CD14-positive monocyte (primary cell): ENCODE measurements at places on chromosomes 12 and 14.

DNA sequence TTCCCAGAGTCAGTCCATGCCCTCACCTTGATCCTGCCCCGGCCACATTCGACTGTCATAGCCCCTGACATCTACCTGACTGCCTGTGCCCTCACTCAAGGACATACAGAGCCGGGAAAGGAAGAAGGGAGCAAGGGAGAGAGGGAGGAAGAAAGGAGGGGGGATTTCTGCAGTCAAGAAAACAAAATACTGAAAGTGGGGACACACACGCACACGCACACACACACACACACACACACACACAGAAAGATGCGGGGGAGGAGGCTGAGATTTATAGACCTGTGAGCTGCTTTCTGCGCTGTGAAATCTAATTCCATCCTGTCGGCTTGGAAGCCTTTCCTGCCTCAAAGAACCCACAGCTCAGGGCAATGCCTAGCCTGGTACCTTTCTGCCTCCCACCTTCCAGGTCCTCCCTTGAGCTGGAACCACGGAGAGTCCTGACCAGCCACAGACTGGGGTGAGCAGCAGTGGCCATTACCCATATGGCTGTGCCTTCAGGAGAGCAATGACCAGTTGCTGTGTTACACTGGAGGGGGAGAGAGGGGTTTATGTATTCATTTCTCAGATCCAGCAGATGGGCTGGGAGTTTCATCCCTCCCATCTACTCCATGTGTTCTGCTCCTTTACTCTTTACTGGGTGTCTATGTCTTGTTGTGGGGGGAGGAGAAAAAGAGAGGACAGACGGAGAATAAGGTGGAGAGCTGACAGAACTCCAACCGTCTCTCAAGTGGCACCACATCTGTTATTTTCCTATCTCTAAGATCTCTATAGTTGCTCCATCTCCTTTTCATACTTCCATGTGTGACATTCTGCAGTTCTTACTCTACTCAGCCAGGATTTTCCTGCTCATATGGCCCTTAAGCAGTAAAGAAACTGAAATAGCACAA, 12.9 kb downstream of the C14orf93 start:
- H3K27me3 ChIP-seq = no peaks in the 10 kb centered on the region
- no peaks in the 10 kb centered on the region for H3K4me1 ChIP-seq
- DNase-seq = no peak
- H3K27ac ChIP-seq = no peak overlapping the region
- H3K36me3 ChIP-seq = peaks cover 24% of the 10 kb centered on the region

DNA sequence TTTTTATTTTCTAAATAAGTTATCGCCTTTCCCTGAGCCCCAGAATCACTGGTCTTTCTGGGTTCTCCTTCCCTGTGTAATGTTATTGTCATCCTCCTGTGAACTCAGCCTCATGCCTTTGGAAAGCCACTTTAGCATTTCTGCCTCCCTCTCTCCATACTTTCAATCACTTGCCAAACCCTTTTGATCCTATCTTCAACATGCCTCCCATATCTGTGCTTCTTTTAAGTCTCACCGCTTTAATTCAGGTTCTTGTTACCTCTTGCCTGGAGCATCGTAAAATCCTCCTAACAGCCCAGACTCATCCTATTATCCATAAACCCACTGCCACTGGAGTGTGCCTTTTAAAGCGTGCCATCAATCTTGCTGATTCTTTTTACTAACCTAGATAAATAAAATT, 321.8 kb downstream of the BMP4 start:
- no peaks in the 10 kb centered on the region for H3K27me3 ChIP-seq
- H3K4me3 ChIP-seq = no peak overlapping the region
- no peak overlapping the region for H3K27ac ChIP-seq
- no peaks in the 10 kb centered on the region for H3K4me1 ChIP-seq
- no peak for DNase-seq

DNA sequence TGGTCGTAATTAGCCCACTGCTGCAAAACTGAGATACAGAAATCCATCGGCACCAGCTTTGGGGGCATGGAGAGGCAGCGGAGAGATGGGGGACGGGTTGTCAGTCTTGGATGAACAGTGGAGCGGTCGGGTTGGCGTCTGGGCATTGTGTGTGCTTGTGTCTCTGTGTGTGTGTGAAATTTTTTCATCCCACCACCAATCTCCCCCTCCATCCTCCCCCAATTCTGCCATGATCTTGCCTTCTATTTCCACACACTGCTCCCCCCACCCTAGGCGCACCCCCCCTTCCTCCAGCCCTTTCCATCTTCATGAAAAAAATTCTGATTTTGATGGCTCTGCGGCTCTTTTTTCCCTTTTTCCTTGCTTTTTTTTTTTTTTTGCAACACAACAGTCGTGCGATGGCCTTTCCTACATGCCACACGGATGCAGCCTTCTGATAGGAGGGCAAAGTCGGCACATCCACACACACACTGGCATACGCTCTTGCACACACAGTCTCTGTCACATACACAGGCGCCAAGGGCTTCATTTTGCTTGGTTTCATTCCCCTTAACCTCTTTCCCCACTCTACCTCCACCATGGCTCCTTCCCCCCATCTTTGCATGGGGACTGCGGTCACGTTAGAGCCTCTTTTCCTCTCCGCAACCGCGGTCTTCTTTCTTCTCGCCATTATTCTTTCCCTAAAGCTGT, 3.3 kb downstream of the NRXN3 start:
- H3K27ac ChIP-seq = no peak overlapping the region
- DNase-seq = no peak
- no peaks in the 10 kb centered on the region for H3K4me1 ChIP-seq
- H3K4me3 ChIP-seq = no peak overlapping the region

DNA sequence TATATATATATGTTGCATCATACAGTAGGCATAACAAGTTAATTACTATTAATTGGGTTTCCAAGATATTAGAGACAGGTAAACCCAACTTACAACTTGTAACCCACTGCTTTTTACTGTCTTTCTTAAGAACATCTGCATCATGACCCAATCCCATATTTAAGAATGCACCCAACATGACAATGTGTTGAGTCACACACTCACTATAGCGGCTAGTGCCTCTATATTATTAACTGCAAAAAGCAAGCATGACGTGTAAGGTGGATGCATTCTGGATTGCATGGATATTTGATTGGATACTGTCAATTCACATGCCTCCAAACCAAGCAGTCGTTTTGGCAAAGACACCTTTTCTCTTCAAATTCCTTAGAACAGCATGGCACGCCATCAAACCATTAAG, 68.2 kb downstream of the KSR2 start:
- H3K4me3 ChIP-seq = no peak overlapping the region
- no peaks in the 10 kb centered on the region for H3K27me3 ChIP-seq
- H3K36me3 ChIP-seq = no peaks in the 10 kb centered on the region
